HEK293T (cell line): ENCODE measurements at places on chromosomes 6 and 20.

DNA sequence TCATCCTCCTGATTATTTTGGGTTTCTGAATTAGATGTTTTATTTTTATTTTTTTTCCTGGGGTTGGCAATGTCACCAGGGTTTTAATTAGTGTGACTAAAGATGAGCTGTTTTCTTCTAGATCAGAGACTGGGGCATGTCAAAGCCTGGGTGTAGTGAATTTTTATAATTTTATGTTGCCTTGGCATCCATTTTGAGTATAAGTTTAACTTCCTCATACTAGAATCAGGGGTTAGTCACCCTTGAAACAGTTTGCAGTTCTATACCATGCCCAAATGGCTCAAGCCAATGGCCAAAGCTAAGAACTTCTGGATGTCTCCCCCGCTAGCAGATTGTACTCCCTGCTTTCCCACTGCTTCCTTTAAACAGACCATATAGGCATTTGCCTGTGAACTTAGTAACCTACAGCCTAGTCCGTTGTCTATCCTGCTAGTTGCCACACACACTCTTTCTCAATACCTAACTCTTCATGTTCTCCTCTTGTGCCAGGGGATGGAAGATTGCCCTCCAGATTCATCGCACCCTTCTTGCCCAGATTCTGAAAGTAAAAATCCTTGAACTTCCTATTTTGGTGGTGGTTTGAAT, 54.5 kb downstream of the KIAA0408 start:
- no peak for DNase-seq

DNA sequence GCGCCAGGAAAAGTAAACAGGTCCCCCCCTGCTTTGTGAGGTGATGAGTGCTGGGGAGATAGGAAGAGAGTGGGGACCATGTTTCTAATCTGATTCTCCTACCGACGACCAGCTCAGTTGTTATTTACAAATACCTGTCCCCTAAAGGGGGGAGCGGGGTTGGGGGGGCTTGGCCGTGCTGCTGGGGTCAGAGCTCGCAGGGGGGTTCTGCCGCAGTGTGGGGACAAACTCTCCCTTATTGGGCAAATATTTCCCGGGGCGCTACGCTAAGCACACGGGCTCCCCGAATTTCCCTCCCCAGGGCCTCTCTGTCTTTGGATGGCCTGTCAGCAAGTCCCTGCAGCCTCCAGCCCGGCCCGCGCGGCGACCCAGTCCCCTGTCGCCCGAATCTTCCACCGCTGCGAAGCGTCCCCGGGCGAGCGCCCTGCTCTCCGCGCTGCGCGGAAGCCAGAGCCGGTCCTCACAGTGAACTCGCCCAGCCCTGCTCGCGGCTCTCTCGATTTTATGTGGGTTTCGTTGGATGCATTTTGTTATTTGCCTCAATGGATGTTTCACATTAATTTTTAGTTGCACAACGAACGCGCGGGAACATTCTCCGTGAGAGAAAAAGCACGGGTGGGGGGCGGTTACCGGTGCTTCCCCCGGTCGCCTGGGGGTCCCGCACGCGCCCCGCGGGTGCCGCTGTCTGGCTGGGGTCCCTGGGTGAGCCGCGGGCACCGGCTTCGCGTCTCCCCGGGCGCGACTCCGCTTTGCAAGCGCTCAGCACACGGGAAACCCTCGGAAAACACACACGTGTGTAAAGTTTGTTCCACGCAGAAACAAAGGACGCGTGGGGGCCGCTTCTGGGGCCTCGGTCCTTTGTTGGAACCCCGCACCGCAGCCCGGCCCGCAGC, 1.5 kb upstream of the STX16 start:
- DNase-seq: no peak

- DNase-seq: no peak
Measured at GRCh38 chr20:23294166-23294565, 56.4 kb upstream of the NXT1 start.

DNA sequence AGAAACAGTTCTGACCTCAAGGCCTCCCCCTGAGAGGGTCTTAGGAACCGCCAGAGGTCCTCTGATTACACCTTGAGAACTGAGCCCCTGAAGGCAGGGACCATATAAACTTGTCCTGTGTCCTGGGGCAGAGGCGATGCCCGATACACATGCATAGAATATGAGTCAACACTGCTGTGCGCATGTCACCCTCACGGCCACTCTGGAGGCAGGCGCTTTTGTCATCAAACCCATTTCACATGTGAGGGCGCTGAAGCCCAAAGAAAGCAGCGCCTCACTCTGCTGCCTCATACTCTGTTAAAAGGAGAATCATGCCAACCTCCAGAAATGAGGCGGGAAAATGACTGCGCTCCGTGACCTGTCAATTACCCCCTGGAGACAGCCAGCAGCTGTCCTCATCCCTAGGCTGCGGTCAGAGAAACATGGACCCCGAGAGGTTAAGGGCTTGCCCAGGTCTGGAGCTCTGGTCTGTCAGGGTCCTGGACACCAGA, 158.3 kb downstream of the GRM4 start:
- DNase-seq: no peak

GRCh38 chr6:116518621-116519368, 7.4 kb downstream of the CALHM5 start:
- DNase-seq: no peak

GRCh38 chr6:41247882-41248705, 19.9 kb downstream of the TREML4 start:
- no peak for DNase-seq

- no peak for DNase-seq
Measured at GRCh38 chr20:1912646-1913045, 17.4 kb downstream of the SIRPA start.

DNA sequence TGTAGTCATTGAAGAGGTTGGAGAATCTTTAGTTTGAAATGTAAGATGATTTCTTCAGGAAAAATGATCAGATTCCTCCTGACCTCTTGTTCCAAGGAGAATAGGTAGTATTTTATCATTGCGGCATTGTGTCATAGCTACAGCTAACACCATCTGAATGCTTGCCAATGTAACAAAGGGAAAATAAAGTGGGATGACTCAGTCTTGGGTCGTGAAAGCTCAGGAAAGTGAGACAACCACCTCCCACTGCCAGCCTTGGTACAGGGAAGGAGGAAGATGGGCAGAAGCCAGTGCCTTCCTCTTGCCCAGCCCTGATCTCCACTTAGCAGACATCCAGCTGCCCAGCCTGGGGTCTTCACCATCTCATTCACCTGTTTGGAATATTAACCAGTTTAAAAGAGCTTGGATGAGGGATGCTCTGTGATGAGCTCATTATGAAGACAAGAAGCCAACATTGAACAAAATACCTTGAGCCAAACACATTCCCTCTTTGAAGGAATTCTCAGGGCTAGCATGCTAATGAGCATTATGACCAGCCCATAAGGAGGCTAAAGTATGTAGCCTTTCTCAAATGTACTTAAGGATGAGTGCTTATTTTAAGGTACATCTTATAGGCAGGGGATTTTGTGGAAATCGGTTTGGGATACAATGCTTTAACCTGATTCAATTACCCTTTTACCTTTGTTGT, 40.0 kb upstream of the APCDD1L start:
- DNase-seq: no peak

DNA sequence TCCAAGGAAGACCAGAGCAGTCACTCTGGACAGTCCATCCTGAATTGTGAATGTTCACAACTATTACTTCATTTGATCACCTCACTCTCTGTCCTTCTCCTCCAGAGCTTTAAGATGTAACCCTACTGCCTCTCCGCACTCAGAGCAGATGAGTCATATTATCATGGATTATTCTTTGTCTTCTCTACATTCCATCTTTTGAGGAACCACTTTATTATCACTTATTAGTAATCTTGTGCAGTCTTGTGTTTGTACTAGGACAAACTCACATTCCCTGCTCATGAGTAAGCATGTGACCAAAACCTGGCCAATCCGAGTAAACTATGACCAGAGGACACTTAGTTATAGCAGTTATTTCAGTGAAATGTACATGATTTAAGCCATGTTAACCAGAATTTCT, 401.5 kb upstream of the ADGRB3 start:
- no peak for DNase-seq

DNA sequence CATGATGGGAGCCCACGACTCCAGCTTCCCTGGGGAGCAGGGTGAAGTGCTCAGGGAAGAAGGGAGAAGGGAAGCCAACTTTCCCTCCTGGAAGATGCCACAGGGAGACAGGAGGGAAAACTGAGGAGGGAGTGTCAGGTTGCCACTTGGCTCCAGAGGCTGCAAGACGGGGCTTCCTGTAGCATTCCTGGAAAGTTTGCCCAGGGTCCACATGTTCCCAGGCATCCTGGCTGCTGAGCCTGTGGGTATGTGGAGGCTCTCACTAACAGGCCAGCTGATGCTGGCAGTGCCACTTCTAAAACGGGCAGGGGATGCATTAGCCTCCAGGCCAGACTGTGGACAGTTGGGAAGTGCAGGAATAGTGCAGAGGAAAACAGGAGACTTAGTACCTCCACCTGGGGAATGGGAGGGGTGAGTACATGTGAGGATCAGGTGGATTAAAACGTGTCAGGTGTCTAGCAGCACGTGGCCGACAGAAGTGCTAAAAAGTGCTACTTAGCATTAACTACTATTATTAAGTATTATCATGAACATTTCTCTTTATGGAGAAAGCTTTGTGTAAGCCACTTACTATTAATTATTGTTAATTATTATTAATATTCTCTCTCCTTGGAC, 33.2 kb downstream of the BANF2 start:
- DNase-seq: no peak

DNA sequence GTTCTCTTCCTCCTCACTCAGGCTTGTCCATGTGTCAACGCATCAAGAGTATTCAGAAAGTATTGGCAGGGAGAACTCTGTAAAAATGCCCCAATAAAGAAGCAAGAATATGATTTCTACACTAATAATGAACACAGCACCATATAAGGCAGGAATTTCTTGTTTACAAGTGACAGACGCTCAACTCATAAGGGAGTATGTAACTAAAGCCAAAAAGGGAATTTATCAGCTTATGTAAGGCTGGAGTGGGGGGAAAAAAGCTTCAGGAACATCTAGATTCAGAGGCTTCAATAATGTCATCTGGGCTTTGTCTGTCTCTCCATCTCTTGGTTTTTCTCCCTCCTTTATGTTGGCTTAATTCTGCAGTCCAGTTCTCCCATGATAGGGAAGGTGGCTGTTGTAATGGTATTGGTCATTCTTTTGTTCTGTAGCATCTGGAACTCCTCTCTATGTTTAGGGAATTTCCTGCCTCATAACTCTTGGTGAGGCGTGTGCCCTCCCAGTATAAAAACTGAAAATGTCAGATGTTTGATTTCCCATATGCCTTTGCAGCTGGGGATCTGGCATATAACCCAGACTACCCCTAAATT, 125.1 kb upstream of the COL21A1 start:
- no peak for DNase-seq

GRCh38 chr20:58577871-58578598, 62.8 kb upstream of the APCDD1L start:
- DNase-seq: no peak

DNA sequence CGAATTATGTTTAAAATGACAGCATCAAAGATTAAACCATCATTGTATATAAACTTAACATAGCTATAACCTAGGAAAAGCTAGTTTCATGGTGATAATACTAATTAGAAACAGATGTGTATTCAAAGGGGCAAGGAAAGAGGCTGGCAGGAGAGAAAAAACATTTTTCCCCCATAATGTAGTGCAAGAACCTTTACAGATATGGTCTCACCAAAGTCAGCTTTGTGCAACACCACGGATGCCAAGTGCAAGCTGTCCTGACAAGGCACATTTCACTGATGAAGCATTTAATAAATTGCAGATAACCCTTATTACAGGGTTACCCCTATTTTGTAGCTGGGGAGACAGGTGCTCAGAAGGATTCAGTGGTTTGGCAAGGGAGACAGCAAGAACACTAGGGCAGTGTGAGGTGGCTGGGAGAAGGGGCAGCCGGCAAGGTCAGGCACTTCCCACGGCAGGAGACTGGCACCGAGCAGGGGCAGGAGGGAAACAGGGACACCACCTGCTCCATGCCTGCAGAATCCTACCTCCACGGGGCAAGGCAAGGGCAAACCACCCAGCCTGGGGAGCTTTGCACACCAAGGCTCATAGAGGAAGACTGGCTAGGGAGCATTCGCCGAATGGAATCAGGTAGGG, 6.5 kb downstream of the RPS6KA2 start:
- no peak for DNase-seq

GRCh38 chr6:36566418-36566905, 19.2 kb upstream of the STK38 start:
- no peak for DNase-seq

- no peak for DNase-seq
Measured at GRCh38 chr6:163941624-163941976, 527.1 kb downstream of the QKI start.

GRCh38 chr20:57571782-57572416, 11.0 kb downstream of the PCK1 start:
- no peak for DNase-seq

DNA sequence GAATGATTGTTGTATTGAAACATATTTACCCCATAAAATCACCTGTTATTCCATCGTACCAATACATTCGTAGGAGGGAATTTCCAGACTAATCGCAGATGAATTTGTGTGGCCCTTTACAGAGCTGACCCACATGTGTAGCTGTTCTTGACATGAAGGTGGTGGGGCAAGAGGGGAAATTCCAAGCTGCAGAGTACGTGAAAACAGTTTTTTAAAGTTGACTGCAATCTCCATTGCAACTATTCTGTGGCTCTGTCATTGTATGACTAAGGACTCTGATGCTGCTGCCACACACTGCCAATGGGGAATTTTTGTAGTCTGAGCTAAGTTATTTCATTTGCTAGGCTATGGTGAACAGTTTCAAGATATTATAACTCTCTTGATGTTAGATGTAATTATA, 46.4 kb upstream of the ADTRP start:
- DNase-seq: no peak

- DNase-seq: no peak
Measured at GRCh38 chr6:160975162-160975561, 16.4 kb upstream of the MAP3K4 start.

- DNase-seq: no peak
Measured at GRCh38 chr20:39588148-39588757, 626.1 kb downstream of the DHX35 start.

DNA sequence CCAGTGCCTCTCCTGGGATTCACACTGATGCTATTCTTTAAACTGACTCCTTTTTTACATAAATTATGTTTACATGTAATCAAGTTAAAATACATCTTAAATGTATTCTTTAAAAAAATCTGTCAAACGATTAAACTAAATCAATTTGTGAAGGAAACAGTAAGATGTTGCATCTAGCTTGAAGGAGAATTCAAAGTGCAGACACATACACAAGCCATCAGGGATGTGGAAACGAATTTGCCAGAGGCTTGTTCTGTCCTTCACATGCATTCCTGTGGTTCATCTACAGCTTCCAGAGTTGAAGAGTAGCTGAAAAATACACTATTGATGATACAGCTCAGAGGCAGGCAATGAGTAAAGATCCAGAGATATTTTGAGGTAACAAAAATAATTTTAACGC, 7.3 kb upstream of the BPIFB3 start:
- DNase-seq: no peak

- DNase-seq: no peak
Measured at GRCh38 chr6:169635345-169635744, 66.5 kb downstream of the WDR27 start.

DNA sequence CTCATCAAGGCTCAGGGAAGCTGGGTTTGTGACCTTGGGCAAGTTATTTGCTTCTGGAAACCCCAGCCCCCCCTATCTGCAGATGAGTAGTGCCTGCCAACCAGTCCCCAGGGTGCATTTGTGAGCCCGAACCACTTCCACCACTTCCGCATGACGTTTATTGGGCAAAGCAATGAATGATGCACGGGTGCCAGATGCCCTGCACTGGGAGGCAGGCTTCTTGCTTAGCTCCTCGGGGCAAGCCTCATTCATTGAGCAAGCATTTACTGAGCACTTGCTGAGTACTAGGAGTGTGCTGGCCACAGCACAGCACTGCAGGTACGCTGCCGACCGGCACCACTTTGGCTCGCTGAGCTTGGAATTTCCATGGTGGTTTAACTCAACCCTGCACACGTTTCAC, 60.2 kb downstream of the GNAS-AS1 start:
- no peak for DNase-seq

GRCh38 chr6:166851911-166852310, 104.4 kb downstream of the RNASET2 start:
- DNase-seq: no peak
